ENCODE measurements at places on chromosomes 6 and 20.

GRCh38 chr6:62167736-62168135 lies 118.3 kb downstream of the KHDRBS2 start:
- DNase-seq: no peak

DNA sequence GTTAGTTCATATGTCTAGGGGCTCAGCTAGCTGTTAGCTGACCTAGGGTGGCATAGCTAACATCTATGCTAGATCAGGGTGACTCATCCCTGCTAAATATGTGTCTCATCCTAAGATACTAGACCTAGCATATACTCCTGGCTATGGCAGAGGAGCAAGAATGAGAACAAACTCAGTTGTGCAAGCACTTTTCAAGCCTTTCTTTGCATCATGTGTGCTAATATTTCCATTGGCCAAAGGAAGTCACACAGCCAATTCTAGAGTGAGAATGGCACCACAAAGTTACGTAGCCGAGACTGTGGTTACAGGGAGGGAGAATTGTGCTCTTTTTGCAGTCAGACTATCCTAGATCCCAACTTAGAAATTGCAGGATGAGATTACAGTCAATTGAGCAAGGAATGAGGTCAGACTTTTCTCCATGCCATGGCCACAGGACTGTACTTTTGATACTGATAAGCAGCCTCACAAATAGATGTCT lies 78.7 kb downstream of the PLCB4 start:
- DNase-seq: no peak

DNA sequence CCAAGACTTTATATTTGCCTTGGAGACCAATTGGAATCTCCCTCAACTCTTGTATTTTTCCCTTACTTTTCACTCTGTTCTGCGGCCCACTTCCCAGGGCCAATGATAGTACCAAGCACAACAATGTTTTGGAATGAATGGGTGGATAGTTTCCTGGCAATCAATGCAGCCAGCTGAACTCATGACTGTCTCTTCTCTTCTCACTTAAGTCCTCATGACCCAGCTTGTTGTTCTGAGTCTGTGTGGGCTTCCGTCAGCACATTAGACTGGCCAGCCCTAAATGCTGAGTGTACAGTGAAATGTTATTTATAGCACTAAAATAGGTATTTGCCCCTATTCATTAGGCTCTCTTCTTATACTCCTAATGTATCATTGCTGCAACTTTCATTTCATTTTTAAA lies 5.6 kb upstream of the MBOAT1 start:
- no peak for DNase-seq

- DNase-seq: peak; percentile 94
These were observed at the start of gene ZSCAN31 for GRCh38 chr6:28335564-28336283. Gene ZSCAN31, minus strand, starts transcription at chr6:28336148. Its CDS starts 6,465 bp downstream, at chr6:28329683.

DNA sequence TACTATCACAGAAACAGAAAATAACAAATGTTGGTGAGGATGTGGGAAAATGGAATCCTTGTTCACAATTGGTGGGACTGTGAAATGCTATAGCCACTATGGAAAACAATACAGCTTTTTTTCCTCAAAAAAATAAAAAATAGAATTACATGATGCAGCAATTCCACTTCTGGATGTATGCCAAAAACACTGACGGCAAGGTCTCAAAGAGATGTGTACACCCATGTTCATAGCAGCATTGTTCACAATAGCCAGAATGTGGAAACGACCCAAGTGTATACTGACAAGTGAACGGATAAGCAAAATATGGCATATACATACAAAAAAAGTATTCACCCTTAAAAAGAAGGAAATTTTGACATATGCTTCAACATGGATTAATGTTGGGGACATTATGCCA lies 213.4 kb downstream of the KHDC1L start:
- DNase-seq: no peak

GRCh38 chr20:5642155-5642981 lies 107.8 kb upstream of the SHLD1 start:
- DNase-seq: no peak

DNA sequence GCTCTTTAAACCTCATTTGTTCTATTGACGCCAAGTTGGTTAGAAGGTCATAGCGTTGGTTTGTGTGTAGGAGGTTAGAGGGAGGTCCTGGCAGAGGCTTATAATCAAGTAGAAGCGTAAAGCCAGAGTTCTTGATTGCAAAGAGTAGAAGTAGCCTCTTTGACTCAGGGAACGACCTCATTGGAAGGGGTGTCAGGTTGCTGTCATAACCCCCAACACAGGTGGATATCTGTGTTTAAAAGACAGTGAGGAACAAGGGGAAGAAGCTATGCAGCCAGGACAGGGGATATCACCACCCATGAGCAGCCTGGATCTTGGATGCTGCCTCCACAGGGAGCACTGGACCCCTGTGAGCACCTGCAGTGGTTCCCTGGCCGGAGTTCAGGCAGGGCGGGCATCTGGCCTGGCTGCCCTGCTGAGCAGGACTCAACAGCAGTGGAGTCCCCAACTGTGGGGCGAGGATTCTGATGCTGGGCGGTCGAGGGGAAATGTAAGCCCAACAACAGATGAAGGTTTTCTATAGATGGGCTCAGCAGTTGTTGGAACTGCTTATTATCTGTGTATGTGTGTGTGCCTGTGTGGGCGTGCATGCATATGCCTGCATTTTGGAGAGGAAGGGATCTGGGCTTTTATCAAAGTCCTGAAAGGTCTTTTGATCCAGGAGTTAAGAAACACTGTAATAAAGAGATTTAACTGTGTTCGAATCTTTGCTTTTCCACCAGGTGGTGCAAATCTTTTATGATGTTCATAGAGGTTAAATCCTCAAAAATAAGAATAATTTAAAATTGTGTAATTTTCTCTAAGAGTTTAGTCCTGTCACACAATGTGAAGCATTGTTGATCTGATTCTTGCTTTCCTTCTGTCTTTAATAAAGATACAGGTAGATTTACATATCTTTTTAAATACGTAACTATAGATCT lies 27.7 kb downstream of the HIVEP1 start:
- DNase-seq: no peak

- DNase-seq: no peak
These were observed 17.4 kb downstream of the UBE2V1 start for GRCh38 chr20:50095476-50096078.

GRCh38 chr6:20058912-20059311 lies 153.4 kb downstream of the MBOAT1 start:
- no peak for DNase-seq

- DNase-seq: no peak
These were observed 260.6 kb upstream of the STXBP5 start for GRCh38 chr6:146943664-146944063.

DNA sequence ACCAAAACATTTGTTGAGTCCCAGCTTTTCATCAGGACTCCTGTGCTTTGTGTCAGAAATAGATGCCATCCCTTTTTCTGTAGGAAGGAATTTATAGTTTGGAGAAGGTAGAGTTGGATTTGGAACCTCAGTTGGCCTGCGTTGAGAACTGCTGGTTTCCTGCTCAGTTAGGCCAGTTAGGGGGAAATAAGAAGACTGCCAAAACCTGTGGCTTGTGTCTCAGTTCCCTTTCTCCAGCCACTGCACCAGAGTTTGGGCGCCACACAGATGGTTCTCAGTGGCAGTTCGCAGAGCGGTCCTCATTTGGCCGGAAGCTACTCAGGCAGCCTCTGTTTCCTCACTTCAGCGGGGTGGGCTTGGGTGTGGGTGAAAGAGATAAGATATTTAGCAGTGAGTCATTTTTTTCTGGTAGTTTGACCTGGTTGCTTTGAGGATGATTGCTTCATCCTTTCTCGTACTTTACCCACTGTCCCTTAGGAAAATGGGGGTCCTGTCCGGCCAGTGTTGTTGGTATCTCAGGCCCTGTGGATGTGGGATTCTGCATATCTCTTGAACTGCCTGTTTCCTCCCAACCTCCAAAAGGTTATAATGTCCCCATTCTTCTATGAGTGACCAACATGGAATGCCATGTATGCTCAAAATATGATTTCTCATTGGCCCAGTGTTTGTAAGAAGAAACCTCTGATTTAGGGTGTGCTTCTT lies 53.7 kb downstream of the JARID2 start:
- DNase-seq: no peak

DNA sequence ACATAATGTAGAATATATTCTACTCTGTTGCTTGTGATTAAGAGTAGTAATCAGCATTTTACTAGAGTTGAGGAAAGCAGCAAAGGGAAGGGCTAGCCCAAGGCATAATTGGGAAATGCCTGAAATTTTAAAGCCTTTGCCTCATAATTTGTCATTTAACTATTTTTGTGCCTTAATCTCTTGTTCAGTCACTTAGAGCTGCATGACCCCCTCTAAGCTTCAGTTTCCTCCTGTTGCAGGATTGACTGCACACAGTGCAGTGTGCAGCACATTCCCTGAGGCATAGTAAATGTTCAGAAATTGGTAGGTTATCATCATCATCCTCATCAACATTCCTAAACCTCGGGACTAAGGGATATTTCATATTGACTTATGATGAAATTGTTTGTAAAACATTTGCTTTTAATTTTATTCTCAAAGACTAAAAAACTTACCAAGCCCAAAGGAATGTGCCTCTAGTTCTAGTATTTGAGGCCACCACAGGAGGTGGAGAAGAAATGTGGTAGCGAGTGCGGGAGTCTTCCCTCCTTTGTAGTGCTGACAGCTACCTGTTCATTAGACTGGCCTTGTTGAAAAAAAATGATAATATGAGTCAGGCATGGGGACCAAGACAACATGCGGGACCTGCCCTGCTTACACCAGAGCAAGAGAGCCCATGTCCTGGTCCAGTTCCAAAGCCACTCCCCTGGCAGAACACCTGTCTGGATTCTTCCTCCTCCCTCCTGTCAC lies 14.8 kb upstream of the TENT5A start:
- DNase-seq: no peak

GRCh38 chr6:134712311-134712710 lies 237.6 kb downstream of the ALDH8A1 start:
- DNase-seq: no peak

DNA sequence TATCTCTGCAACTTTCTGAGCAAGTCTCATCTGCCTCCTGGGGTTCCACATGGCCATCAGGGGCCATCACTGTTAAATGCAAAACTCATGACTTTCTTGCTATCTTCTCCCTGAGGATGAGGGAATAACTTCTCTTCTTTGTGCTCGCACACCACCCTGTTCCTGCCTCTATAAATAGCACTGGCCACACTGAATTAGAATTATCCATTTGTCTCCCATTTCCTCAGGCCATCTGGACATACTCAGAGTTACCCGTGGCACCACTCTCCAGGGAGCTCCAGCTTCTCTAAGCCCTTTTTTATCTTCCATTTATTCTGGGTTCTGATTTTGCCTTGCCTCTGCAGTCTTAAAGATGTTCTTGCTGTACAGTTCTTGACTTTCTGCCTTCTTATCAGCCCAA lies 72.8 kb upstream of the ECI2 start:
- DNase-seq: no peak

DNA sequence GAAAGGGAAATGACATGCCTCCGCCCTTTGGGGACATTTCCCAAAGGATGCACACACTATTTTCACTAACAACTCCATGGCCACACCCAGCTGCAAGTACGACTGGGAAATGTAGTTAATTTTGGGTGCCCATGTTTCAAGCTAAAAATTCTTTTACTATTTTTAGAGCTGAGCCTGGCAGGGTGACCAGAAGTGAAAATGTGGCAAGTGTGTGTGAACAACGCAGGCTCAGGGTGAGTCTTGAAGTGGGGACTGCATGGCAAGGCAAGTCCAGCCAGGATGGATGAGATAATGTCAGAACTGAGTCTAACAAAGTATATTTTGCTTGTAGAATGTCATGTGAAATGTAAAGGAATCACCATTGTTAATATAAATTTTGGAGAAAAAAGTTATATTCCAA lies 17.0 kb upstream of the CD109 start:
- no peak for DNase-seq

DNA sequence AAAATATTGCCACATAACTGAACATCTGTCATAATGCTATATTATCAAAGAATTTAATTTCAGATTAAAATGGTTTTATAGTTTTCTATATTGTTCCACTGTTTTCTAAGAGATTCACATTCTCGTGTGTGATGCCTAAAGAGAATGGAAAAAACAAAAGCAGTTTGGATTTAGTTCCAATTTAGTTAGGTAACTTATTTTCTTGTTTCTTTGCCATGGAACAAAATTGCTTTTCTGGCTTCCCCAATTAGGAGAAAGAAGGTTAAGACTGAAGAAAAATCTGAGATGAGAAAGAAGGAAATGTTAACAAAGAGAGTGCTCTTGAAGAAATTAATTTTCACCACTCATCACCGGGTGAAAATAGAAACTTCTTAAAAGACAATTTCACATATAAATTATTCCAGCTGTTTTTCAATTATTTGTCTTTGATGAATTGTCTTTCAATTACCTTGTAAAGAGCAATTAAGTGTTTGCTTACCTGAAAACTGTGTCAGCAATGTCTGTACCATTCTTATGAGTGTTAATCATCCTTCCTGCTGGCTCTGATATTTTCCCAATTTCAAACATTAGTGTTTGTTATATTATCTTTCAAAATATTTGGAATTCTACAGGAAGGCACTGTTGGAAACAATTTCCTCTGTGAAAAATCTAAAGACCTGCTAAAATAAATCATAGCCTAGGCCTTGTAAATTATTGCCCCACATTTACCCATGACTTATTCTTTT lies 19.5 kb downstream of the PHACTR2 start:
- no peak for DNase-seq

DNA sequence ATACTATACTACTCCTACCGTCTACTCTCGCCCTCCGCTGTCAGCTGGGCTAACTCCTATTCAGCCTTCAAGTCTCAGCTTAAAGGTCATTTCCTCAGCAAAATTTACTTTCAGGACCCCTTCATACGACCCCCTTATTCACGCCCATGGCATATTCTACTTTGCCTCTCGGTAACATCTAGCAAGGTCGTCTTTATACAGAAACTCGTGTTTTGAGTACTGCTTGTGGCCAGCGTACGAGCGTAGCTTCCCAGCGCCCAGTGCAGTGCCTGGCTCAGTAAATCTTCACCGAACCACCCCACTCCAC lies 546 bp downstream of the CRNKL1 start:
- no peak for DNase-seq

DNA sequence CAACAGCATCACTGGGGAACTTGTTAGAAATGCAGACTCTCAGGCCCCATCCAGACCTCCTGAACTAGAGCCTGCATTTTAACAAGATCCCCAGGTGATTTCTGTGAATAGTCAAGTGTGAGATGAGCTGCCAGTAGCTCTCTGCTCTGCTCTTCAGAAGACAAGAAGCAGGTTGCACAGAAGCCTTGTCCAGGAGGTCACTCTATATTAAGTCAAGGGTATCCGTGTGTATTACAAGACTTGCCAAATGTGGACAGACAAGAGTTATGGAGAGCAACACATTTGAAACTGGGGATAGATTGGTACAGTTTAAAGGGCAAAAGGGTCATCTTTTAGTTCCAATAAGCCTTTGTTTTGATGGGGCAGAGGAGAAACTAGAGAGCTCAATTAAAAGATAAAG lies 23.2 kb upstream of the RIN2 start:
- peak; percentile 9 for DNase-seq

GRCh38 chr6:137217801-137218472 lies 1.2 kb downstream of the IFNGR1 start:
- DNase-seq: no peak
